MG63 (cell line): ENCODE measurements at places on chromosomes 3 and 15. TPM values are rescaled to one million over a fixed set of nuclear protein-coding genes. Genes with fewer than 3 reads are reported as not detected.

ZNF501 gene
- total RNA-seq, result 0.79 and 1.2 TPM in 2 replicates

GRK7 gene
- total RNA-seq, result not detected in 2 replicates

ANKRD34C gene
- not detected in 2 replicates for total RNA-seq

CSTA gene
- 1.7 TPM in 1 of 2 replicates, not detected in the other for total RNA-seq

BOC gene
- 1.4 and 3.9 TPM in 2 replicates for total RNA-seq

FOXP1 gene
- total RNA-seq, result 14.4 and 15.0 TPM in 2 replicates

IL17RB gene
- total RNA-seq, result 0.89 and 2.4 TPM in 2 replicates

IL12A gene
- total RNA-seq, result 3.2 and 16.2 TPM in 2 replicates

CKMT1B gene
- not detected in 2 replicates for total RNA-seq

IGSF10 gene
- total RNA-seq, result 0.10 TPM in 1 of 2 replicates, not detected in the other

PARP16 gene
- total RNA-seq, result 6.3 and 10.2 TPM in 2 replicates

EPHB1 gene
- total RNA-seq, result 0.10 TPM in 1 of 2 replicates, not detected in the other

PPP4R2 gene
- 18.9 and 26.4 TPM in 2 replicates for total RNA-seq

CCR3 gene
- not detected in 2 replicates for total RNA-seq

CAMK1 gene
- 2.7 and 5.0 TPM in 2 replicates for total RNA-seq

TRAK1 gene
- total RNA-seq, result 7.1 and 8.2 TPM in 2 replicates

PIK3CB gene
- total RNA-seq, result 40.9 and 45.6 TPM in 2 replicates

GOLGA6L10 gene
- total RNA-seq, result not detected in 2 replicates

DGKG gene
- 0.12 and 2.6 TPM in 2 replicates for total RNA-seq

GCSAM gene
- total RNA-seq, result not detected in 2 replicates

LRRC31 gene
- total RNA-seq, result not detected in 2 replicates
